Activated CD4-positive, alpha-beta T cell treated with anti-CD3 and anti-CD28 coated beads, Interleukin-2, amount 10 ng/mL, durations not matched to agents 7 days and 5 days (primary cell): ENCODE measurements at places on chromosomes 3 and 15. TPM values are rescaled to one million over a fixed set of nuclear protein-coding genes. Genes with fewer than 3 reads are reported as not detected.

The FAM131A gene
- total RNA-seq: 3.6 TPM

The GOLGA6A gene
- total RNA-seq: not detected

The HDDC3 gene
- total RNA-seq: 22.9 TPM

The BTBD1 gene
- 50.4 TPM for total RNA-seq

The CELF6 gene
- 1.2 TPM for total RNA-seq

The NDN gene
- total RNA-seq: 2.9 TPM

The PRRT3 gene
- 5.5 TPM for total RNA-seq

The ROBO2 gene
- not detected for total RNA-seq

The TMEM212 gene
- total RNA-seq: not detected

The CLDN18 gene
- total RNA-seq: not detected

The TGM5 gene
- total RNA-seq: not detected

The GOLIM4 gene
- 1.7 TPM for total RNA-seq

The IL16 gene
- 239 TPM for total RNA-seq
